ENCODE measurements at places on chromosomes 3 and 15.

DNA sequence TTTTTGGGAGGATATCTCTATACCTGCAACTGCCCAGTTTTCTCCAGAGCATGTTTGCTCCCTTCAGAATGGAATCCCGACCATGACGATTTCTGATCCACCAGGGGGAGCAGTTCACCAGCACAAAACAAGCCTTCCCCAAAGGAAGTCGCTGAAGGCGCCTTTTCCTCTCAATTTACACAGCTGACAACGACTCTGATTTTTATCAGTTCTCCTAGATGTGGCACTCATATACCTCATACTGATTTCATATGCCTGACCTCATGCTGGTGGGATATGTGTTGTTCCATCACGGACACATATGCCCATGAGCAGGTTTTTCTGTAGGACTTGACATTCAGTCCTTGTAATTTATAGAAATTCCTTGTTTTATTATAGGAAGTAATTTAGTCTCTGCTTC is 1028.2 kb downstream of the MCTP2 start:
- H3K4me1 ChIP-seq, result peaks cover 6% of the 10 kb centered on the region
- peak; percentile 41 for DNase-seq
- peaks cover 55% of the 10 kb centered on the region for H3K27me3 ChIP-seq
- H3K36me3 ChIP-seq, result no peaks in the 10 kb centered on the region
- no peak overlapping the region for H3K27ac ChIP-seq

DNA sequence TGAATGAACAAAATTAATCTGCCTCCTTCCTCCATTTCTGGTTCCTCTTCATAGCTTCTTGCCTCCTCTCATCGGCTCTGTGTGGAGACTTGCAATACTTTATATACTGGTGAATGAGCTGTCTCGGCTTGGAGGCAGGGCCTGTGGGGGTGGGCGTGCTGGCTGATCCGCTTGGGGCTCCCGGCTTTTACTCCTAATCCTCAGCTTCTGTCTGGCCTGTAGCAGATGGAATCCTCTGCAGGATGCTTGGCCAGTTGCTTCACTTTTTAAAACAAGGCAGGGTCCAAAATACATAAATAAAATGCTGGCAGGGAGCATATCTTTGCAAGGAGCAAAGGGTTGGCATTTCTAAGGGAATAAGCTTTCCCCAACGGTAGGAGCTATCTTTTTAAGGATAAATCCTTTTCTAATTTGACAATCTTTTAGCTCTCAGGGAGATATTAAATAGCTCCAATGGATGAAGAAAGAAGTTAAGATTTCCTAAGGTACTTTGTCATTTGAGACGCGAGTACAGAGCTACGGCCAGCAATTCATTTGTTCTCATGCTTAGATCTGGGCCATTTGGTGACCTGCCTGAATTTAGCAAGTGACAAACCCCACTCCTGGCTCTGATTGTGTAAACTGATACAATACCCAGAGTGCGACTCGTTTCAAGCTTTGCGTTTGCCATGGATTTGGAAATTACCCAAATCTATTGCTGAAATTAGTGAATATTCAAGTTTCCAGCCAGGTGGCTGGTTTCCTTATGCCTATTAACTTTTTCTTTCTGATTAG is 18.9 kb downstream of the SV2B start:
- no peak for DNase-seq
- H3K27me3 ChIP-seq, result peaks cover 16% of the 10 kb centered on the region
- no peaks in the 10 kb centered on the region for H3K4me1 ChIP-seq
- no peak overlapping the region for H3K27ac ChIP-seq
- H3K4me3 ChIP-seq, result no peak overlapping the region

GRCh38 chr3:159803459-159803858 is 185.2 kb upstream of the IL12A start:
- H3K27ac ChIP-seq, result no peak overlapping the region
- H3K36me3 ChIP-seq, result no peaks in the 10 kb centered on the region
- DNase-seq, result no peak
- H3K4me1 ChIP-seq, result no peaks in the 10 kb centered on the region
- H3K4me3 ChIP-seq, result no peak overlapping the region
- H3K27me3 ChIP-seq, result peaks cover 12% of the 10 kb centered on the region

- peaks cover 53% of the 10 kb centered on the region for H3K4me1 ChIP-seq
- no peak for DNase-seq
- H3K27me3 ChIP-seq, result no peaks in the 10 kb centered on the region
- H3K36me3 ChIP-seq, result peaks cover 15% of the 10 kb centered on the region
Observed at GRCh38 chr15:90685591-90686434, 31.3 kb upstream of the BLM start.

- no peaks in the 10 kb centered on the region for H3K36me3 ChIP-seq
- H3K4me1 ChIP-seq, result no peaks in the 10 kb centered on the region
- no peak overlapping the region for H3K27ac ChIP-seq
- no peak for DNase-seq
Observed at GRCh38 chr3:165544432-165544831, 292.8 kb downstream of the BCHE start.

DNA sequence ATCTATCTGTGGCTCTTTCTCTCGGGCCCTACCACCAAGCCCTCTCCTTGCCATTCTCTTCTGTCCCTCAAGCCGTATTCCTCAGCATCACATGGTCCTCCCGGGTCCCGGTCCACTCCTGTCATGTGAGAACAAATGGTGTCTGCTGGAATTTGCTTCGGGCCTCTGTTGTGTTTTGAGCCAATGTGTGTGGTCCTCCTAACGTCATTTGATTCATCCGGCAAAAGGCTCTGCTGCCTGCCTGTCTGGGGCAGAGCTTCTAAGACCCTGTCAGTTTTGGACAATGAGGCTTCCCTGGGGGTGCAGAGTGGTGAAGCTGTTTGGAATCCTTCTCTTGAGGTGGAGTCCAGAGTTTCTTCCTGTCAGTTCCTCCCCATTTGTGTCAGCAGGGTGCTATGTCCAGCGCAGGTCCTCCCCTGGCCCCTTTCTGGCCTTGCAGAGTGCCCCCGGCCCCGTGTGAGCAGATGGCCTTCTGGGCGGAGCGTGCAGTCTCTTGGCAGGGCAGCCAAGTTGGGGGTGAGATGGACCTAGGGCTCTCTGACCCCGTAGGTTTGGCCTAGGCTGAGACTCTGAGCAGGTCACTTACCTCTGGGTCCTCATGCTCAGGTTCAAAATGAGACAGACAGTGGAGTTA is 93.6 kb downstream of the APBA2 start:
- no peak for DNase-seq
- H3K4me1 ChIP-seq, result peaks cover 4% of the 10 kb centered on the region
- no peak overlapping the region for H3K27ac ChIP-seq

DNA sequence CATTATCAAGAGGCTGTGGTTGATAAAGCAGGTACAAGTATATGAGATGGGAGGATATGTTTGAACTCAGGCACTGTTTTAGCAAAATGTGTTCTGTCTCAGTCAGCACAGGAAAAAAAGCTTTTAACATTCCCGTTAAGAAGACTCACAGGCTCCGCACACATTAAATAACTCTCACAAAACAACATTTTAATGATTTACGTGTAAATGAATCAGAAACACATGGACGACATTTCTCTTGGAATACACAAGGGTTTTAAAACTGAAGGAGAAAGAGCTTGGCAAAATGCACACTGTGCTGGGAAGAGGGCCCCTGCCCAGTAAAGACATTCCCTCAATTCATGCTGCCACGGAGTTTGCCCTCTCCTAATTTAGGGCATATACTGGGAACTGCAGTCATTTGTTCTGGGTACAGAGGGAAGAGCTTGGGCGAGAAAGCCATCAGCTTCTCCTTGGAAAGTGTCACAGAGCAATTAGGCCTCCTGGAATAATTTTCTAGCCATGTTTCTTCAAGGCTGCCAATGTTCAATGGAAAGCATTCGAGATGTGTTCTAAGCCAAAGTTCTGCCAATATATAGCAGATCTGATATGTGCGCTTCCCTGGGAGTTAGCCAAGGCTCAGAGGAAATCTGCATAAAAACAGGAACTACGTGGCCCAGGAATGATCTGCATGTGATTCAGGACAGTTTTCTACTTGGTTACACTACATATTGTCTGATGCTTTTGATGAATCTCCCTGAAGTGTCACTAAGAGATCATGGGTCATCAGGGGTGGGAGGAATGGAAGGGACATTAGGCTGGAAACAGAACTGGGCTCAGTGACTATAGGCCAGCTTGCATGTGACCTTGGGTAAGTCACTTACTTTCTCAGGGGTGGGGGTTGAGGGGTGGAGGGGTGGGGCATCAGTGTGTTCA is 2.2 kb upstream of the MASP1 start:
- no peak overlapping the region for H3K4me3 ChIP-seq
- peaks cover 45% of the 10 kb centered on the region for H3K27me3 ChIP-seq
- no peaks in the 10 kb centered on the region for H3K4me1 ChIP-seq
- no peak for DNase-seq
- H3K27ac ChIP-seq, result no peak overlapping the region

DNA sequence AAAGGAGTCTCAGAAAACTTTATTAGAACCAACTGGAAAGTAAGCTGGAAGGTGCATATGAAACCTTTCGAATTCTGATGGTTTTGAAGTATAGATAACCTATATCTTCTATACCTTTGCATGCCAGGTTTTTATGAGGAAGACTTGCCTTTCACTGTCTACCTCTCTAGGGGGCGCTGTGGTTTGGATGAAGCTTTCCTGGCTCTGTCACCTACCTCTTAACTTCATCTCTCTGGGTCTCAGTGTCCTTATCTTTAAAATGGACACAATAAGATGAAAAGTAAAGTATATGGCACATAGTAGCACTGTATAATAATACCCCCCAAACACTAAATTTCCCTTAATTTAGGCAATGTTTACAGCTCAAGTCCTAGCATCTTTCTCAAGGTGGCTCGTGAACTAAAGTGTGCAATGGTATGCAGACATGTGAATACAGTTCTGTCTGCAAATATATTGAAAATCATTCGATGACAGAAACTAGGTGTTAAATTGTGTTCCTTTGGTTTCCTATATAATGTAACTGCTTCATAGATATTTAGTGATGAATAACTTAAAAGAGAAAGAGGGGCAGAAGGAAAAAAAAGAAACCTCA is 314.3 kb downstream of the CHST2 start:
- H3K36me3 ChIP-seq, result no peaks in the 10 kb centered on the region
- H3K4me1 ChIP-seq, result no peaks in the 10 kb centered on the region
- DNase-seq, result no peak

GRCh38 chr3:184539801-184540435 is 21.7 kb upstream of the EPHB3 start:
- no peaks in the 10 kb centered on the region for H3K36me3 ChIP-seq
- no peak overlapping the region for H3K27ac ChIP-seq
- H3K4me1 ChIP-seq, result peaks cover 2% of the 10 kb centered on the region
- DNase-seq, result peak; percentile 6

- no peak for DNase-seq
- H3K27me3 ChIP-seq, result no peaks in the 10 kb centered on the region
- H3K36me3 ChIP-seq, result peaks cover 12% of the 10 kb centered on the region
- no peaks in the 10 kb centered on the region for H3K4me1 ChIP-seq
- H3K27ac ChIP-seq, result no peak overlapping the region
Observed at GRCh38 chr3:11385891-11386290, 113.7 kb downstream of the ATG7 start.

- no peak overlapping the region for H3K4me3 ChIP-seq
- H3K4me1 ChIP-seq, result no peaks in the 10 kb centered on the region
- peaks cover 3% of the 10 kb centered on the region for H3K27me3 ChIP-seq
- H3K36me3 ChIP-seq, result no peaks in the 10 kb centered on the region
- H3K27ac ChIP-seq, result no peak overlapping the region
- no peak for DNase-seq
Observed at GRCh38 chr15:51133140-51133765, 38.5 kb upstream of the TNFAIP8L3 start.

GRCh38 chr3:120821426-120821825 is 78.9 kb downstream of the GTF2E1 start:
- no peak overlapping the region for H3K4me3 ChIP-seq
- peaks cover 9% of the 10 kb centered on the region for H3K27me3 ChIP-seq
- no peak overlapping the region for H3K27ac ChIP-seq
- H3K4me1 ChIP-seq, result no peaks in the 10 kb centered on the region

DNA sequence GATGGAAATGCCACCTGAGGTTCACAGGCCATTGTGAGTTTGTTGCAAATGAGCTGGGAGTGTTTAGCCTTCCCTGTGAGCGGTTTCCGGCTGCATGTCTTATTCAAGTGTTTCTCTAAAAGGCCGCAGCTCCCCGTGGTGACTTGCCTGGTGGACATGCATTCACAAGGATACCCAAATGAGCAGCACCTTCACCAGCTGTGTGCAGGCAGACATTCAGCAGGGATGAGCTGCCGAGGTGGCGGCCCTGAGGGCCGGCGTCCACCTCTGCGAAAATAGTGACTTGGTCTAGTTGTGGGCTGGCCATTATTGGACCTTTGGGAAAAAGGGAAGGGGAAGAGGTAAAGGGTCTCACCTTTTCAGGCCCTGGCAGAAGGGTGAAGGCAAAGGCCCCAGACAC is 23.4 kb downstream of the SPSB4 start:
- no peak overlapping the region for H3K27ac ChIP-seq
- H3K4me1 ChIP-seq, result no peaks in the 10 kb centered on the region
- no peaks in the 10 kb centered on the region for H3K36me3 ChIP-seq
- H3K27me3 ChIP-seq, result no peaks in the 10 kb centered on the region
- no peak for DNase-seq
- H3K4me3 ChIP-seq, result no peak overlapping the region

DNA sequence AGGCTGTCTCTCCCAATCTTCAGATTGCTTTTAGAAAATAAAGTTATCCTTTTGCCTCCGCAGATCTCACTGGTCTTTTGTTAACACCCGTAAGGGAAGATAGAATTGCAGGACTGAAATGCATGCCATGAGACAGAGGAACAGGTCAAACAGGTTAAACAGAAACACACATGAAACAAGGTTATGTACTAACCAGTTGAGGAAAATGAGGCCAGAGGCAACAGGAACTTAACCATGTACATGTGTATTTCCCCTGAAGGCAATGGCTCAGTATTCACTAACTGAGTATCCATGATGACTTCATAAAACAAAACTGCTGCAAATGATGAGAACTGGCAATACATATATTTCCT is 169.1 kb upstream of the NSMCE3 start:
- H3K4me1 ChIP-seq, result no peaks in the 10 kb centered on the region
- no peak overlapping the region for H3K4me3 ChIP-seq
- no peaks in the 10 kb centered on the region for H3K27me3 ChIP-seq
- no peak for DNase-seq

GRCh38 chr3:15659254-15659975 is 57.9 kb downstream of the BTD start:
- peaks cover 16% of the 10 kb centered on the region for H3K4me1 ChIP-seq
- peaks cover 52% of the 10 kb centered on the region for H3K36me3 ChIP-seq
- no peak overlapping the region for H3K4me3 ChIP-seq

DNA sequence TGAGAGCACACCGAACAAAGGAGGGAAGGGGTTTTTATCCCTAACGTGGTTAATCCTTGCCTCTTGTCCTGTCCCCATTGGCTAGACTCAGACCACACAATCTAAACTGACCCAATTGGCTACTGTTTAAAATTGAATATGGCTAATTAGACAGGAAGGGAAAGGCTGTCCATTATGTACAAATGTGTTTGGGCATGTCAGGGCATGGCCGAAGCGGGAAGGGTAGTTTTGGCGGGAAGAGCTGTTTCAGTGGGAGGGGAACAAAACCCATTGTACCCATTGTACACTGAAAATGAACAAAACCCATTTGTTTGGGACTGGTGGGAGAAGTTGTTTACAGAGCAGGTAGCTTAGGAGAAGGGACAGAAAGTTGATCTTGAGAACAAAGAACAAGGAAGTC is 330.9 kb upstream of the POU1F1 start:
- H3K4me3 ChIP-seq, result no peak overlapping the region
- no peak overlapping the region for H3K27ac ChIP-seq
- H3K4me1 ChIP-seq, result no peaks in the 10 kb centered on the region
- H3K27me3 ChIP-seq, result no peaks in the 10 kb centered on the region
- no peaks in the 10 kb centered on the region for H3K36me3 ChIP-seq

- no peak overlapping the region for H3K27ac ChIP-seq
- H3K4me3 ChIP-seq, result no peak overlapping the region
- H3K36me3 ChIP-seq, result no peaks in the 10 kb centered on the region
- H3K4me1 ChIP-seq, result no peaks in the 10 kb centered on the region
- DNase-seq, result no peak
- H3K27me3 ChIP-seq, result no peaks in the 10 kb centered on the region
Observed at GRCh38 chr3:52065264-52065756, 8.9 kb upstream of the DUSP7 start.
